GM13977 (cell line): ENCODE measurements at places on chromosomes 16 and 17.

DNA sequence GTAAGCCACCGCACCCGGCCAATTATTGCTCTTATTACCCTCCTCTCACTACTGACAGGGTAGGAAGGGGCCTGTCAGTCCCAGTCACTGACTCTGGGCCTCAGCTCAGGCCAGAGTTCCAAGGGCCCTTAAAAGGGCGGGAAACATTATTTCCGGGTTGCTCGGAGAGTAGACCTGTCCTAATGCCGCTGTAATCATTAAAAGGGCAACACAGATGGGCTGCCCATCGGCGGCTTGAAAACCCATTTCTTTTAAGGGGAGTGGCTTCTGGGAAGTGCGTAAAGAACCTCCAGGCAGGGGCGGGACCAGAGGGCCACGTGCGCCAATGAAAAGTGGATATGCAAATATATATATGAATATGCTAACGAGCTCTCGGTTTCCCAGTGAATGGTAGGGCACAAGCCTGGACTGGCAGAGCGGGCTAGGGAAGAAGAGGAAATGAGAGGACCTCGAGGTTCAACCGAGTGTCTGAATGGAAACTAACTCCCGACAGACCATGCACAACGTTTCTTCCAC lies 26.6 kb downstream of the PIPOX start:
- DNase-seq: no peak

GRCh38 chr17:66941249-66941648 lies 23.3 kb upstream of the CACNG4 start:
- DNase-seq: no peak

DNA sequence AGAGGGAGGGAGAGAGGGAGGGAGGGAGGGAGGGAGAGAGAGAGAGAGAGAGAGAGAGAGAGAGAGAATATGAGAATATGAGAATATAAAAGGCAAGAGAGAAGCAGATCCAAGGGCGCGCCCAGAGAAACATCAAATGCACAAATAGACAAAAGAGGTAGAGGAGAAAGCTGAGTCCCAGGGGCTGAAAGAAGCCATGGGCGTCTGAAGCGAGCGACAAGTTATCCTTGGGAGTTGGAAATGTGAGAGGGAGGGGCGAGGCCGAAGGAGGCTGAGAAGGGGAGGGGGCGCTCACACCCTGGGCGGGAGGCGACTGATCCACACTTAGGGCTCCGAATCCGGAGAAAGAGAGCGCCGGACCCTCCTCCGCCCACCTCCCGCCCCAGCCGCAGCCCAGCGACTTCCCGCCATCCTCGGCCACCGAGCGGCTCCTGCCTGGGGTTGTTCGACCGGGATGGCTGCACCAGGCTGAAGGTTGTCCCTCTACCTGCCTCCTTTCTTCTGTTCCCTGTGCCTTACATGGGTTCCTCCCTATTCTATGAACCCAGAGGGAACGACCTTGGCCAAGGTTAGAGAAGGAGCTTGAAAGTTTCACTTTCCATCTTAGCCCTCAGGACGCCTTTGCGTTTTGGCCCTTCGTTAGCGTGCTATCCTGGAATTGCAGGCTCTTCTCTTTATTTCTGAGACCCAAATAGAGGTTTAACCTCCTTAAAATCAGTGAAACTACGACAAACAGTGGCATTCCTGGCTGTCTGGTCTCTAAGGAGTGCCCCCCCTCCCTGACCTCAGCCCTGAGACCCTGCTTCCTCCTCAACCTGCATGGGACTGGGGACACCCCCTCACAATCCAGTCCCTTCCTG lies 21.2 kb upstream of the HOXB9 start:
- DNase-seq: peak; percentile 66

GRCh38 chr16:79623824-79624223 lies 23.3 kb upstream of the MAF start:
- no peak for DNase-seq

GRCh38 chr17:55582897-55583296 lies 71.6 kb upstream of the SMIM36 start:
- no peak for DNase-seq

GRCh38 chr17:55677446-55677845 lies 45.2 kb downstream of the TMEM100 start:
- DNase-seq: no peak

GRCh38 chr16:14509055-14509454 lies 121.0 kb downstream of the PARN start:
- no peak for DNase-seq

- DNase-seq: no peak
These were observed 29.7 kb downstream of the TBX21 start for GRCh38 chr17:47762728-47763127.

DNA sequence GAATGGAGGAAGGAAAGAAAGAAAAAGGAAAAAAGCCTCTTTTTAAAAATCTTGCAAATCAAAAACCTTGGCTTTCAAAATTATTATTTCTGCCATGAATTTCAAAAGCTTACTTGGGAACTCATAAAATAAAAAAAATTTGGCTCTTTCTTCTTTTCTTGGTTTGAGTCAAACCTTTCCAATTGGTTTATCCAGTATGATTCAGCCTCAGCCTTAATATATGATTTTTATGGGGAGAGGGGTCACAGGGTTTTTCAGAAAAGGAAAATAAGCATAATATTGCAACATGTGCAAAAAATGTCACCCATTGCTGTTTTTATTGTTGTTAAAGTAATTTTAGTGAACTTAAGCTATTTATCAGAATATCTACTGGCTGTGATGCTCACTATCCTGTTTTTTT lies 31.2 kb upstream of the HAPSTR1 start:
- no peak for DNase-seq

DNA sequence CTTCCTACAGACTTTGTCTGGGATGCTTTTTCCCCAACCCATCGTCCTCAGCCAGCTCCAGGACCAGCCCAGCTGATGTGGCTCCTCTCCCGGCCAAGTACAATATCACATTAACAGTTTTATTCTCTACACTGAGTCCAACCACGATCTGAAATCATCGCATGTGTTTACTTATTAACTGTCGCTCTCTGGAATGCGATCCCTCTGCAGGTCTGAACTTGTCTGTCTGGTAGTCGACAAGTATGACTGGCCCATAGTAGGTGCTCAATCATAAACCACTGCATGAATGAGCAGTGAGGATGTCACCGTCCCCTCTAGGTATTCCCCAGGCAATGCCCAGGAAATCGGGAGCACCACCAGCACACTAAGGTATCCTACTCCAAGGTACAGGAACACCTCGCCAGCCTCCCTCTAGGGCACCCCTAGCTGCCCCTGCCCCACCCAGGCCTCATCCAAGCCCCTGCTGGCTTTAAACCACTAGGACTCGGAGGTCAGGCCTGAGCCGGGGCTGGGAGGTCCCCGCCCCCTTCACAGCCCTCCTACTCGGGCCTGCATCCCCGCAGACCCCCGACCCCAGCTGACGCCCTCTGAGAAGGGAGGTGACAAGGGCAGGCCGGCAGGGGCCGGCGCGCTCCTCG lies 27.7 kb downstream of the RTN4RL1 start:
- no peak for DNase-seq

DNA sequence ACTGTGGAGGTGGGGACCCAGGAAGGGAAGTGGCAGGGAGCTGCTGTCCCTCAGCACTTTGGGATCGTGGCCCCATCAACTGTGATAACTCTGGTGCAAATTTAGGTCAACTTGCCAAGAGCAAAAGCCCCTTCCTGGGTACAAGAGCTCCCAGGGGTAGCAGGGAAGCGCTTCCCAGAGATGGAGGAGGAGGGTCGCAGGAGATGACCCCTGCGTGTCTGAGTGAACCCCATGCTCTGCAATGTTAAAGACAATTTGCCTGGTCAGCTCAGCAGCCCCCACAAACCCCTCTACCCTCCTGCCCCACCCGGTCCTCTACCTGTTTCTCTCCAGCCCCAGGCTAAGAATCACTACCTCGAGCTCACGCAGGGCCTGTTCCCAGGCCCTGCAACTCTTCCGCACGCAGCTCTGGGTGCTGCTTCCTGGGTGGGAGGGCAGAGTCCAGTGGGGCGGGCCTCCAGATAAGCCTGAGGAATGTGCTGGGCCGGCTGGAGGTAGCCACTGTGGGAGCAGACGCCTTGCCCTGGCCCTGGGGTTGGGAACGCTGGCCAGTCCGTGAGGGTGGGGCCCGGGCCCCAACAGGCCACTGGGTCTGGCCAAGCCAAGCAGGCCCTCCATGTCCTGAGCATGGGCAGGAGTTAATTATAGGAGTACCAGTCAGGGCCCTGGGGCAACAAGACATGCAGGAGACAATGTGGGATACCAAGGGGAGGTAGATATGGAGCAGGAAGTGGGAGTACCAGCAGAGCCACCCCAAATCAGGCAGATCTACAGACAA lies 6.1 kb downstream of the DOK4 start:
- DNase-seq: no peak
